ENCODE measurements at places on chromosomes 2 and 18. TPM values are rescaled to one million over a fixed set of nuclear protein-coding genes. Genes with fewer than 3 reads are reported as not detected.
A peak's percentile ranks its signal among the peaks of the same experiment; 100 is the strongest.

DNA sequence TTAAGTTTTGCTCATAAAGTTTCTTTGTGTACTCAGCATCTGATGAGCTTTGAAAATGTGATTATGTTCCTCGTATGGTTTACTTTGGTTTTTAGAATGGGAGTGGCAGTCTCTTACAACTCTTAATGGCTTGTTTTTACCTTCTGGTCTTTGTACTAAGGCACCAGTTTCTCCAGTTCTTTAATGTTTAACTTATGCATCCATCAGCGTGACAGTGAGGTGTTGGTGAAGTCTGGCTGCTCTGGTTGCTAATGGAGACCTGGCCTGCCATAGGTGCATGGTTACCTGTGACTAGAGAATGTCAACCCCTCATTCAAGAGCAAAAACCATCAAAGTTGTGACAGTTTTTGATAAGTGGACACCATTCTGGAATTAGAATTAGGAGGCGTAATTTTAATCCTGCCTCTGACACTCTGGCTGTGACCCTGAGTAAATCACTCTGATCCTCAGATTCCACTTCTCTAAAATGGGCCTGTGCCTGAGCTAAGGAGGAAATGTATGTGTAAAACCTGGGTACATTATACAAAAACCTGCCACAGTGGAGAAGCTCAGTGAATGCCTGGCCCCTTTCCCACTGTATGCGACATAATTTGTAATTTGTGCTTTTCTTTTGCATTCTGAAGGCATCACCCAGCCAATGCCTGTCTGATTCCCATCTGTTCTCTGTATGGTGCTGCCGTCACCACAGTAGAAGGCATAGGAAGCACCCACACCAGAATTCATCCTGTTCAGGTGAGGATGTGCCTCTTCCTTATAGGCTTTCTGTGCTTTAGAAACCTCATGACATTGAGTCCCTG lies 11.2 kb downstream of the AOX1 start:
- no peak for DNase-seq

DNA sequence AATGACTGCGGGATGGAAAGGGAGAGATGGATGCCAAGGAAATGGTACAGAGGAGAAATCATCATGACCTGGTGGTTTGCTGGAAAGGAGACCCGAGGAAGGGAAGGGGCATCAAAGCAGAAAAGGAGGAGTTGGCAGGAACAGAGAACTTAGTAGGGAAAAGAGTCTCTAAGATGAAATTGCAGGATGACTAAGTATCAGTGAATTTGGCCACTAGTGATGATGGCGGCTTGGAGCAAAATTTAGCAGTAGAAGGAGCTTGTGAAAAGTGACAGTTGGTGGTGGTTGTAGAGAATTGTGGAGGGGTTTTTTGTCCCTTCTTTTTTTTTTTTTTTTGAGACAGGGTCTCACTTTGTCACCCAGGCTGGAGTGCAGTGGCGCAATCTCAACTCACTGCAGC lies 10.1 kb downstream of the METAP1D start:
- no peak for DNase-seq

GRCh38 chr2:220955776-220956175 lies 616.3 kb downstream of the EPHA4 start:
- no peak for DNase-seq

- DNase-seq, result no peak
Observed at GRCh38 chr2:30148850-30149249, 2.0 kb downstream of the YPEL5 start.

GRCh38 chr2:210558708-210559107 lies 2.3 kb downstream of the CPS1 start:
- peak; percentile 49 for DNase-seq

DNA sequence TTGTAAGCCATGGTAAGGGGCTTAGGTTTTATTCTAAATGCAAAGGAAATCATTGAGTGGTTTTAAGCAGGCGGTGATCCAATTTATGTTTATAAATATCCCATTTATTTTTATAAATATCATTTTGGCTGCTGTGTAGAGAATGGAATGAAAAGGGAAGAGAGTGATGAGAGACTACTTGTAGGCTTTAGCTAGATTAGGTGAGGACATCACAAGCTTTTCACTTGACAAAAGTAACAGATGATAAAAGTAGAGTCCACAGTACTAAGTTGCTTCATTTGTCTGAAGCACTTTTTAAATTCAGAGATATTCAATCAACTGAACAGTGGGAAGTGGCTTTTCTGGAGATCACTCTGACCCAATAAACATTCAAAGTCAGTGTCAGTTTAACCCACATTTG lies 65.4 kb upstream of the FSHR start:
- DNase-seq, result no peak

DNA sequence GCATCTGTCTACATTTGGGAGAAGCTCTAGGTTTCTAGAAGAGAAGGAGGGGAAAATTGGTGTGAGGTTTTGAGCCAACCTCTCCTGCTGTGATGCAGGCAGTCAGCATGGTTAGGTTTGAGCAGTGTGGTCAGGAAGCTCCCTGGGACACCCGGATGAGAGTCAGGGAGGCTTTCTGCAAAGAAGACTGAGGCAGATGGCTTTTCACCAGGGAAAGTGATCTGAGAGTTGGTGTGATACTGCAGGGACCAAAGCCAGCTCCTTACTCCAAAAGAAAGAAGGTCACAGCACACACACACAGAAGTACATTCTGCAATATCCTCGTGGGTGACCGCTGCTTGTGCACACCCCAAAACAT lies 75.8 kb upstream of the BCL11A start:
- no peak for DNase-seq

- no peak for DNase-seq
Observed at GRCh38 chr2:26575836-26576564, 65.2 kb downstream of the CIB4 start.

DNA sequence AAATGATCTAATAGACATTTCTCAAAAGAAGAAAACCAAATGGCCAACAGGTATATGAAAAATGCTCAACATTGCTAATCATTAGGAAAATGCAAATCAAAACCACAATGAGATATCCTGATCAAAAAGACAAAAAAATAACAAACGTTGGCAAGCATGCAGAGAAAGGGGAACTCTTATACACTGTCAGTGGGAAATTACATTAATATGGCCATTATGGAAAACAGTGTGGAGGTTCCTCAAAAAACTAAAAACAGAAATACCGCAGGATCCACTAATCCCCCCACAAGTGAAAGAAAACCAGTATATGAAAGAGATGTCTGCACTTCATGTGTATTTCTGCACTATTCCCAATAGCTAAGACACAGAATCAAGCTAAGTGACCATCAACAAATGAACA lies 57.7 kb upstream of the CTIF start:
- no peak for DNase-seq

DNA sequence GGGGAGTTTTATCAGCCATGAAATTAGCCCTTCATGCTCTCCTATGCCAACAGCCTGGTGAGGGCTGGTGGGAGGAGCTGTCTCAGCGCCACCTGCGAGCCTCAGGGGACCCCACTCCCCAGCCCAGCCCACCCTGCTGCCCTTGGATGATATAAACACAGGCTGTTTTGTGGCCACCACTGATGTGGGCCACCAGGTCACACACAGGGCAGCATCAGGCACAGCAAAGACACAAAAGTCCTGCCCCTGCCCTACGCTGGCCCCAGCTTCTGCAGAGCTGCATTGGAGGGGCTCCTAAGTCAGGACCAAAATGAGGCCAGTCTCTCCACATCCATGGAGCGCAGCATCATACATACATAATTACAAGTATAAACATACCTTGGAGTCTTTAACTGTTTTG lies 110.6 kb upstream of the TEX51 start:
- DNase-seq, result no peak

DNA sequence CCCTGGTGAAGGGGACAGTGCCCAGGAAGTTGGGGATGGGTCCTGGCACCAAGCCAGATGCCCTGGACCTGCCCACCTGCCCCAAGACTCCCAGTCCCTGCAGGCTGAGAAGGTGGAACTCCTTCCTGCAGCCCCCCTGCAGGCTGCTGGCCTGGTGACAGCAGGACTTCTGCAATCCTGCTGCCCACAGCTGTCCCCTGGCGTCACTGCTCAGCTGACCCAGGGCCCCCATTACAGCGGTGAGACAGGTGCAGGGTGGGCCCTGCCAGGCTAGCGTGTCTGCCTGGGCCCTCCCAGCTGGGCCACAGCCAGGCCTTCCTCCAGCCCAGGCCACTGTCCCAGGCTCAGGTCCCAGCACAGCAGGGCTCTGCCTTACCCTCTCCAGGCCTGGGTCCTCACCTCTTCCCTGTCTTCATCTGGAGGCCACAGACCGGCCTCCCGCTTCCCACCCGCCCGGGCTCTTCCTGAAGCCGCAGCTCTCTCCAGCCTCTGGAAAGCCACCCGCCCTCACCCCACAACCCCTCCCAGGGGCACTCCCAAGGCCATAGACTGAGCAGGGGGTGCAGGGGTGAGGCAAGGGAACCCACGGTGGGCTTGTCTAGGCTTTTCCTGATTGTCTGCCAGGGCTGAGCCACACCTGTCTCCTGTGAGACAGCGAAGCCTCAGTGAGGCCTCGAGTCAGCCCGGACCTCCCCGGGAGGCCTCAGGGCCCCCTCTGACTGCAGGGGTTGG lies 8.8 kb upstream of the ERFE start:
- no peak for DNase-seq

Gene MATN3
- 0.83 TPM for total RNA-seq

Gene CFC1
- total RNA-seq, result not detected

Gene SPRED2
- 38.6 TPM for total RNA-seq

Gene MC2R
- total RNA-seq, result not detected

Gene L3MBTL4
- not detected for total RNA-seq

Gene GLI2
- 0.74 TPM for total RNA-seq

Gene NTSR2
- not detected for total RNA-seq

Gene MOGAT1
- not detected for total RNA-seq

Gene SLC30A3
- total RNA-seq, result not detected

Gene SKA1
- 7.8 TPM for total RNA-seq

Data from MCF 10A (cell line).